ENCODE measurements at places on chromosomes 5 and 9.

- no peak overlapping the region for H3K4me3 ChIP-seq
- peaks cover 42% of the 10 kb centered on the region for H3K4me1 ChIP-seq
- no peak for DNase-seq
- peaks cover 55% of the 10 kb centered on the region for H3K27me3 ChIP-seq
These were observed 52.7 kb upstream of the NEURL1B start for GRCh38 chr5:172588380-172588779.

DNA sequence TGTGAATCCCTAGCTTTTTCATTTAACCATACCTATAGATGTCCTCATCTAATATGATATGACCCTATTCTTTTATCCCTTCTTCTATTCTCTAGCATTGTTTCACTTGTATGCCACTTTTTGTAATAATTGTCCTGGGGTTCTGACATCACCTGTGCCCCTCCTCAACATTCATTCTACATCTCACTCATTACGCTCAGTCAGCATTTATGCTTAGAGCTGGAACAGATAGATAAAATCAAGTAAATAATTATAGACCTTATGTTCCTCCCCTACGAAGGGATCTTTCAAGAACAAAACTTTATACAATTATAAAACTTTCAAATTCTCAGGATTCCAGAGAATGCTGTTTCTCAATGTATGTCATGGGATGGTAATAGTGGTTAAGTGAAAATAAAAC is 18.0 kb downstream of the GABRA6 start:
- H3K27ac ChIP-seq: no peak overlapping the region
- no peaks in the 10 kb centered on the region for H3K27me3 ChIP-seq
- H3K4me3 ChIP-seq: no peak overlapping the region
- no peaks in the 10 kb centered on the region for H3K36me3 ChIP-seq

DNA sequence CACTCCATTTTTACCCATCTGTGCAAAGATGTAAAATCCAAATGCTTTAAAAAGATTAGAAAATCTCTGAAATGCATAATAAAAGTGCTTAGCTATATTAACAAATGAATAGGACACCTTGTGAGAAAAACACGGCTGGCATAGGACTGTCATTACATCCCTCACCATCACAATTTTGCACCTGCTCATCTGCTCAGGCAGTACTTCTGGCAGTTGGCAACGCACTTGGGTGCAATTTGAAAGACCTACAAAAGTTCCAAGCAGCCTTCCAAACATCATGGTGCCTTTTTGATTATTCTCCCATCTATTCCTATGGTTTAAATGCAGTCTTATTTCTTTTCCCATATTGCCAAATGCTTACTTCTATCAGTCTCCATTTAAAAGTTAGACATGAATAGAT is 501.8 kb downstream of the ENC1 start:
- peaks cover 7% of the 10 kb centered on the region for H3K4me1 ChIP-seq
- DNase-seq: no peak
- peaks cover 2% of the 10 kb centered on the region for H3K27me3 ChIP-seq
- no peaks in the 10 kb centered on the region for H3K36me3 ChIP-seq
- no peak overlapping the region for H3K27ac ChIP-seq

DNA sequence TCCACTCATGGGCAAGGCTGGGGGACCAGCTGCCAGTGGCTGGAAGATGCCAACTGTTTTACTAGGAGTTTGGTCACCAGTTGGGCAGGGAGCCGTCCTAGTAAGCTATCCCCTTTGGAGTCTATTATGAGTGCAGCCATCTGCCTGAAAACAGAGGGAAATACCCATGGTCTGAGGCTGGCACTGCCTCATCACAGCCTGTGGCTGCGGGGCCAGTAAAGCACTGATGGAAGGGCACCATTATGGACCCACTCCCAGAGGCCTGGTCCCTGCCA is 187.2 kb upstream of the PANK3 start:
- DNase-seq: no peak
- peaks cover 48% of the 10 kb centered on the region for H3K4me1 ChIP-seq

- no peak overlapping the region for H3K27ac ChIP-seq
- H3K27me3 ChIP-seq: peaks cover 10% of the 10 kb centered on the region
- H3K4me3 ChIP-seq: no peak overlapping the region
- H3K36me3 ChIP-seq: peaks cover 27% of the 10 kb centered on the region
These were observed 4.2 kb downstream of the TXNDC15 start for GRCh38 chr5:134878403-134878802.

DNA sequence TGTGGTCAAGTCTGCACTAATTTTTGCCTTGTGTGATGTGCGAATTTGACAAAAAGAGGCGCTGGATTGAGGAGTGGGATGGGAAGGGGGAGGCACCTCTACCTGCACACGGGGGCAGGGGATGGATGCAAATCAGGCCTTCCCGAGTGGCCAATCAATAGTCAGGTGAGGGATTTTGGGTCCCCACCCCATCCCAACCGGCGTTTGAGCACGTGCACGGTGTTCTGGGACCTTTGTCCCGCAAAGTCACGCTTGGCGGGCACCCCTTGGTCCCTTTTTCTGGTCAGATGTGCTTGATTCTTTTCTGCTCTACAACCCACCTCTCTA is 685 bp upstream of the ADAMTS19 start:
- no peak for DNase-seq
- H3K27me3 ChIP-seq: peaks cover 6% of the 10 kb centered on the region
- no peak overlapping the region for H3K27ac ChIP-seq
- peaks cover 6% of the 10 kb centered on the region for H3K36me3 ChIP-seq

- H3K36me3 ChIP-seq: no peaks in the 10 kb centered on the region
- no peak overlapping the region for H3K4me3 ChIP-seq
- H3K27me3 ChIP-seq: peaks cover 4% of the 10 kb centered on the region
- no peak for DNase-seq
- H3K4me1 ChIP-seq: peaks cover 20% of the 10 kb centered on the region
These were observed 27.4 kb upstream of the GSN start for GRCh38 chr9:121240472-121241135.

- no peaks in the 10 kb centered on the region for H3K36me3 ChIP-seq
- H3K27ac ChIP-seq: no peak overlapping the region
- no peak overlapping the region for H3K4me3 ChIP-seq
- H3K4me1 ChIP-seq: peaks cover 4% of the 10 kb centered on the region
- peak; percentile 15 for DNase-seq
- peaks cover 60% of the 10 kb centered on the region for H3K27me3 ChIP-seq
These were observed 34.5 kb upstream of the SLC46A2 start for GRCh38 chr9:112925058-112925641.

DNA sequence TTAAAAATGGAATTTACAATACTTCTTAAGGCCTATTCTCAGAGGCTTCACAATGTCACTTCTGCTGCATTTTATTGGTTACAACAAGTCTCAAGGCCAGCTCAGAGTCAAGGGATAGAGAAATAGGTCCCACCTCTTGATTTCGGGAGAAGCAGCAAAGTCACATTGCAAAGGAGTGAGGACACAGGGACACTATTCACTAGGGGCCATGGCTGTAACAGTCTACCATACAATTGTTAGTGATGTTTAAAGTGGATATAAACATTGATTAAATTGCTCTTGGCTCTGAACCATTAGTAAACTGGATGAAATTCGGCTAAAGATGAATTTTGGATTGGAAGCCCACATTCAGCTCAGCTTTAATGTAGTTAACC is 21.7 kb upstream of the CMBL start:
- no peak for DNase-seq
- H3K27ac ChIP-seq: no peak overlapping the region
- peaks cover 20% of the 10 kb centered on the region for H3K4me1 ChIP-seq
- H3K4me3 ChIP-seq: no peak overlapping the region

- H3K27me3 ChIP-seq: no peaks in the 10 kb centered on the region
- DNase-seq: no peak
- peaks cover 4% of the 10 kb centered on the region for H3K4me1 ChIP-seq
- H3K36me3 ChIP-seq: no peaks in the 10 kb centered on the region
- H3K4me3 ChIP-seq: no peak overlapping the region
- H3K27ac ChIP-seq: no peak overlapping the region
These were observed 484.6 kb downstream of the PRELID2 start for GRCh38 chr5:145350513-145350912.

DNA sequence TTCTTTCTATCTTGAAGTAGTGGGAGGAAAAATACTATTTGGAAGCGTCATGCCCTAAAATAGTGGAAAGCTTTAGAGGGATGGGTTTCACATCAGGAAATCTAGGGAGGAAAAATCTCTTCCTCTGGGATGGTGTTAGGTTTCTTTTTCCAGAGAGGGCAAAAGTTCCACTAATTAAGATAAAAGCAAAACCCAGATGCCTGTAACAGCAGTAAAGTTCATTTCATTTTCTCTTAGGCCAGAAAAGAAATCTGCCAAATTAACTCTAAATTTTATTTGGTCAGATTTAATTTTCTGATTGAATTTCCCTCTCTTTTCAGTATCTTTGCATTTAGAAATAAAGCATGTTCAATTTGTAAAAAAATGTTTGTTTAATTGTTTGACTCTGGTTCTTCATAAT is 88.8 kb downstream of the LURAP1L start:
- no peaks in the 10 kb centered on the region for H3K27me3 ChIP-seq
- H3K27ac ChIP-seq: peak overlapping the region; percentile 98
- peaks cover 33% of the 10 kb centered on the region for H3K36me3 ChIP-seq
